Panc1 (cell line): ENCODE measurements at places on chromosomes 3 and 15. TPM values are rescaled to one million over a fixed set of nuclear protein-coding genes. Genes with fewer than 3 reads are reported as not detected.
A peak's percentile ranks its signal among the peaks of the same experiment; 100 is the strongest.

SEMA3G gene
- 1.6 TPM for total RNA-seq

GRCh38 chr15:85520650-85521049, 140.2 kb downstream of the AKAP13 start:
- no peak overlapping the region for H3K27ac ChIP-seq
- H3K36me3 ChIP-seq = no peaks in the 10 kb centered on the region
- DNase-seq = no peak
- H3K4me3 ChIP-seq = no peak overlapping the region

GRCh38 chr15:98282656-98283332, 322.3 kb downstream of the ARRDC4 start:
- H3K27me3 ChIP-seq = peaks cover 4% of the 10 kb centered on the region
- H3K27ac ChIP-seq = no peak overlapping the region
- no peaks in the 10 kb centered on the region for H3K36me3 ChIP-seq
- DNase-seq = no peak
- H3K4me1 ChIP-seq = no peaks in the 10 kb centered on the region
- H3K4me3 ChIP-seq = no peak overlapping the region

DNA sequence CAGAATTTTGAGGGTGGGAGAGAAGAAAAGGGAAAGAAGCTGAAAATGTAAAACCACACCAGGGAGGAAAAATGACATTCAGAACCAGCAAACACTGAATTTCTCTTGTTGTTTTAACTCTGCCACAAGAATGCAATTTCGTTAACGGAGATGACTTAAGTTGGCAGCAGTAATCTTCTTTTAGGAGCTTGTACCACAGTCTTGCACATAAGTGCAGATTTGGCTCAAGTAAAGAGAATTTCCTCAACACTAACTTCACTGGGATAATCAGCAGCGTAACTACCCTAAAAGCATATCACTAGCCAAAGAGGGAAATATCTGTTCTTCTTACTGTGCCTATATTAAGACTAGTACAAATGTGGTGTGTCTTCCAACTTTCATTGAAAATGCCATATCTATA, 15.5 kb downstream of the GREM1 start:
- H3K27me3 ChIP-seq = no peaks in the 10 kb centered on the region
- H3K4me3 ChIP-seq = no peak overlapping the region
- H3K36me3 ChIP-seq = no peaks in the 10 kb centered on the region
- no peaks in the 10 kb centered on the region for H3K4me1 ChIP-seq
- no peak for DNase-seq
- H3K27ac ChIP-seq = no peak overlapping the region

NPRL2 gene
- 14.6 TPM for total RNA-seq

- 0 out of 2 replicates have a peak overlapping the region, but pooled peaks have one; percentile 53 for H3K27ac ChIP-seq
- H3K27me3 ChIP-seq = no peaks in the 10 kb centered on the region
- no peak overlapping the region for H3K4me3 ChIP-seq
- DNase-seq = no peak
- no peaks in the 10 kb centered on the region for H3K36me3 ChIP-seq
Measured at GRCh38 chr15:90095521-90095959, 6.7 kb downstream of the IDH2 start.

- no peak overlapping the region for H3K27ac ChIP-seq
- no peaks in the 10 kb centered on the region for H3K4me1 ChIP-seq
- H3K36me3 ChIP-seq = peaks cover 3% of the 10 kb centered on the region; the same call in 1 of the 2 replicates
- no peak for DNase-seq
Measured at GRCh38 chr15:99361545-99362185, 110.4 kb downstream of the LRRC28 start.

DNA sequence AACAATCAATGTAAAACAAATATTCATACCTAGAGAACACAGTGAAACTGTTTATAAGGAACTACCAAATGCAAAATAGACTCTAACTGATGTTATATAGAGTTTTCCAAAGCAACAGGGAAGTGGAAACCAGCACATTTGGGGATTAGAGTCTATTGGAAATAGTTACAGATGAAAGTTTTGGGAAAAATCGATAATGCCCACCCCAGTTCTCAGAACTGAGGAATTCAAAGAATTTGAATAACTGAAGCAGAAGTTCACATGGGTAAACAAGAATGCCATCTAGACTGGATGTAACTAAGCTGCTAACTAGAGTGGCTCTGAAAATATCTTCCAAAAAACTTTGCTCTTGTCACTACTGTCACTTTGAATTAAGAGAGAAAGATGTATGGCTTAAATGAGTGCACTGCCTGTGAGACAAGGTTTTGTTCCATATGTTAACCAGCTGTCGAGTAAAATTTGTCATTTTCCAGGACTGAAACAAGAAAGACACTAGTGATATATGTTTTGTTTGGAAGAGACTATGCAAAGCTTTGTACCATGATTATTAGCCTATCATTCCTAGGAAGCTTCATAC, 9.2 kb upstream of the DENND4A start:
- DNase-seq = no peak
- no peaks in the 10 kb centered on the region for H3K36me3 ChIP-seq
- H3K27ac ChIP-seq = no peak overlapping the region
- H3K4me3 ChIP-seq = no peak overlapping the region
- no peaks in the 10 kb centered on the region for H3K27me3 ChIP-seq

- peak; percentile 42 for DNase-seq
- H3K27ac ChIP-seq = no peak overlapping the region
- 0 out of 2 replicates have a peak, but pooled peaks cover 3% of the 10 kb centered on the region for H3K36me3 ChIP-seq
Measured at GRCh38 chr3:132432639-132433038, 15.3 kb downstream of the DNAJC13 start.

DNA sequence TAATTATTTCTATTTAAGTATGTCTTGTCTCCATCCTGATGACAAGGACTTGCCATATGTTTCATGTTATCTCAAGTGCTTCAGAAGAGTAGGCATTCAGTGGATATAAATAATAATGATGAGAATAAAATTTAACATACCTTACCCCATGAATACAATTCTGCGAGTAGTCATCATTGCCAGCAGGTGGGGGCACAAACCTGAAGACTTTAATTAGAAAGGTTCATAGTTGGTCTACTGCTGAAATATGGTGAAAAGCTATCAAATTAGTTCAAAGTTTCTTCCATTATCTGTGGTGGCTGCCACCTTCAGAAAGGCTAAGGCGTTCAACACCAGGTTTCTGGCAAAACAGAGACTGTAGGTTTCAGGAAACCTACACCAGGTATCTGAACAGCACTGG, 100.9 kb downstream of the P3H2 start:
- no peaks in the 10 kb centered on the region for H3K27me3 ChIP-seq
- no peak overlapping the region for H3K4me3 ChIP-seq
- H3K4me1 ChIP-seq = peaks cover 22% of the 10 kb centered on the region
- H3K36me3 ChIP-seq = no peaks in the 10 kb centered on the region
- no peak for DNase-seq

TMEM207 gene
- total RNA-seq = not detected

PGBD4 gene
- total RNA-seq = 2.3 TPM

SAXO2 gene
- total RNA-seq = 1.1 TPM

RARRES1 gene
- 1.3 TPM for total RNA-seq

- H3K36me3 ChIP-seq = no peaks in the 10 kb centered on the region
- DNase-seq = no peak
- H3K27me3 ChIP-seq = no peaks in the 10 kb centered on the region
- H3K4me3 ChIP-seq = no peak overlapping the region
- no peaks in the 10 kb centered on the region for H3K4me1 ChIP-seq
Measured at GRCh38 chr15:100096248-100096600, 245.6 kb downstream of the ADAMTS17 start.

GRCh38 chr3:73549051-73549600, 75.6 kb downstream of the PDZRN3 start:
- H3K4me3 ChIP-seq = no peak overlapping the region
- no peaks in the 10 kb centered on the region for H3K4me1 ChIP-seq
- DNase-seq = no peak
- no peak overlapping the region for H3K27ac ChIP-seq
- H3K36me3 ChIP-seq = no peaks in the 10 kb centered on the region
- no peaks in the 10 kb centered on the region for H3K27me3 ChIP-seq

SLC24A5 gene
- not detected for total RNA-seq

SNTN gene
- total RNA-seq = not detected

ROPN1 gene
- not detected for total RNA-seq

TMEM108 gene
- total RNA-seq = 0.41 TPM

MYEF2 gene
- total RNA-seq = 71.3 TPM

- H3K36me3 ChIP-seq = no peaks in the 10 kb centered on the region
- H3K4me3 ChIP-seq = peak within 1 kb of the TSS; percentile 75
Measured at GRCh38 chr15:63277038-63277892, at the start of gene APH1B. Gene APH1B (plus strand): TSS chr15:63277605. CDS start chr15:63277624, 19 bp downstream.

DNA sequence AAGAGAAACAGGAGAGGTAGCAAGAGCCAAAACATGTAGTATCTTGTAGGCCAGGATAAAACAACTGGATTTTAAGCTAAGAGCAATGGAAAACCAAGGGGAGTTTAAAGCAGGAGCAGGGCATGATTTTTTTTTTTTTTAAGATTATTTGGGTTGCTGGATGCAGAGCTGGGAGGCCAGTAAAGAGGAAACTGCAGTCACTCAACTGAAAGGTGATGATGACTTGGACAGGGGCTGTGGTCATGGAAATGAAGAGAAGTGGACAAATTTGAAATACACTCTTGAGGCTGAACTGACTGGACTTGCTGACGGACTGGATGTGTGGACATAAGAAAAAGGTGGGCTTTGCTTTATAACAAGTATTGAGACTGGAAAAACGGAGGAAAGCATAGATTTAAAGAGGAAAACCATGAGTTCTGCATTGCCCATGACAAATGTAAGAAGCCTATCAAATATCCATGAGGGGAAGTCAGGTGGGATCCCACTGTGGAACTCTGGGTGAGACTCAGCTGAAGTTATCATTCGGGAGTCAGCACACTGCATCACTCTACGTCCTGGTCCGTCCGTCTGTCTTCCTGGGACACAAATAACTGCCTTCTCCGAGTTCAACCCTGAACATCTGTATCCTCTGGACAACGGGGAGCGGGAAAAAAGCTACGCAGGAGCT, 688 bp downstream of the XPC start:
- peak overlapping the region; percentile 99 for H3K4me3 ChIP-seq
- H3K27me3 ChIP-seq = no peaks in the 10 kb centered on the region

DNA sequence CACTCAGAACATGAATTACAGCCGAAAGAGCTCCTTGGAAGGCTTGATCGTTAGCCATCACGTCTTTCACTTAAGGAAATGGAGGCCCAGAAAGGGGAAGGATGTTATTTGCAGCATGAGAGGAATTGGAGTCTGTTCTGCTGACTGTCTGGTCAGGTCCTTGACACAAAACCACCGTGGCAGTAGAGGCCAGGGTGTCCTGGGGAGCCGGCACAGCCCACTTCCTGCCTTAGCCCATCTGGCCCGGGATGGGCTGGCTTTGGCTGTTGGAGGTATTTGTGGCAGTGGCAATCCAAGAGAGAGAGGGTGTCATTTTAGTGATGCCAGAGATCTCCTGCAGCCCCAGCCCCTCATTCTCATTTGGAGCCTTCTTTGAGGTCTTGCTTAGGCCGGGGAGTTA, 37.4 kb downstream of the ST6GAL1 start:
- no peak for DNase-seq
- H3K27me3 ChIP-seq = no peaks in the 10 kb centered on the region
- H3K27ac ChIP-seq = no peak overlapping the region
- no peak overlapping the region for H3K4me3 ChIP-seq

- H3K27me3 ChIP-seq = peaks cover 43% of the 10 kb centered on the region
- peak overlapping the region; percentile 67 for H3K4me3 ChIP-seq
- peaks cover 4% of the 10 kb centered on the region; the same call in 1 of the 2 replicates for H3K4me1 ChIP-seq
- no peak overlapping the region for H3K27ac ChIP-seq
- H3K36me3 ChIP-seq = no peaks in the 10 kb centered on the region
Measured at GRCh38 chr3:181712226-181712552, 464 bp downstream of the SOX2 start.

FGF12 gene
- total RNA-seq = 0.51 TPM

GRCh38 chr15:74053941-74054529, 28.3 kb downstream of the GOLGA6A start:
- peaks cover 2% of the 10 kb centered on the region; the same call in 1 of the 2 replicates for H3K27me3 ChIP-seq
- no peak for DNase-seq
- no peak overlapping the region for H3K27ac ChIP-seq
- H3K36me3 ChIP-seq = no peaks in the 10 kb centered on the region
- H3K4me1 ChIP-seq = no peaks in the 10 kb centered on the region

TMEM212 gene
- total RNA-seq = not detected

DNA sequence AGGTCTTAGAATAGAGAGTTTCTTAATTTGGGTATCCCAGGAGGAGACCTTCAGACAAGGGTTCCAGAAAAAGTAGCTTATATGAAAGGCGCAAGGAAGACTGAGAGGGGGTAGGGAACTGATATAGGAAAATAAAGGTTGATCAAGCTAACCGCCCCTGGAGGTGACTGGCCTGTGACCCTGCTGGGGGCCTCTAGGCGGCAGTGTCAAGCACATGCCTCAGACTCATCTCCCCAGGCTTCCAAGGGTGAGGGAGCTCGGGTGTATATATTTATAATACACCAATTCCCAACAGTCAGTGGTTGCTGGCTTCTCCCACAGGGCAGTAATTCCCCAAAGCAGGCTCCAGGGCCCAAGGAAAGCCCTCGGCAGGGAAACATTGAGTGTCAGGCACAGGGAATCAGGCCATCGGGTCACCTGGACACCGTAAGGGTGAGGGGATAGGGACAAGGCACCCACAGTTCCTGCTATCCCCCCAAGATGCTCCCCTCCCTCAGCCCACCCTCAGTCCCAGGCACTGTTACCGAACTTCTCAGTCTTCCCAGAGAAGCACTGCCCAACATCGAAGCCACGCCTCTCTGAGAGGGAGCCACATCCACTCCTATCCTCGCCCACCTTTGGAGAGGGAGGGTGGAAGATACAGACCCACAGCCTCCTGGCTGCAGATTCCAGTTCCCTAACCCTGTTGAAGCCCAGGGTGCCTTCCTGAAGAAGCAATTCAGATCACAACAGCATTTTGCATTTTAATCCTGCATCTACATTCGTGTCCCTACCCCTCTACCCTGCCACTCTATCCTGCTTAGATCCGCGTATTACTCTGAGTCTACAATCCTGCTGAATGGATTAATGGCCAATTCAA, 19.5 kb upstream of the CAV3 start:
- no peak for DNase-seq
- no peak overlapping the region for H3K4me3 ChIP-seq
- no peaks in the 10 kb centered on the region for H3K27me3 ChIP-seq
- no peaks in the 10 kb centered on the region for H3K36me3 ChIP-seq
- no peaks in the 10 kb centered on the region for H3K4me1 ChIP-seq

PCCB gene
- total RNA-seq = 63.4 TPM

XYLB gene
- 6.6 TPM for total RNA-seq

DNA sequence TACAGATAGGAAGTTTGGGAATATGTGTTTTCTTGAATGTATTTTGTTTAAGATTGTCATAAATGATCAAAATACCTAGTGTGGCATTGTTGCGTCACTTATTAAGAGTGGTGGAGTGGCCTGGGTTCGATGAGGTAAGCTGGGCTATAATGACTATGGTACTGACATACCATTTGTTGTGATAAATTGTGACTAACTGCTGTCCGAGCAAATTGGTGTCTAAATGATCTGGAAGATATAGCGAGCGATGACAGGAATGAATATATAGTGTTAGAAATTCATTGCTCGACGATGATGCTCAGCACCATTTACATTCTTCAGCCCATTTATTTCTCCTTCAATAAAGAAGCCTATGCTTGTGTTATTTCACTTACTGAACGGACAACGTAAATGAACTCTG, 123.3 kb downstream of the MCTP2 start:
- no peaks in the 10 kb centered on the region for H3K27me3 ChIP-seq
- H3K4me3 ChIP-seq = no peak overlapping the region
- no peak overlapping the region for H3K27ac ChIP-seq
- H3K36me3 ChIP-seq = no peaks in the 10 kb centered on the region
- no peaks in the 10 kb centered on the region for H3K4me1 ChIP-seq
- no peak for DNase-seq

MELTF gene
- 18.7 TPM for total RNA-seq

GRCh38 chr15:101063891-101064794, 145.0 kb downstream of the LRRK1 start:
- no peaks in the 10 kb centered on the region for H3K27me3 ChIP-seq
- H3K4me3 ChIP-seq = no peak overlapping the region
- H3K36me3 ChIP-seq = peaks cover 3% of the 10 kb centered on the region
- H3K4me1 ChIP-seq = peaks cover 6% of the 10 kb centered on the region; the same call in 1 of the 2 replicates
- no peak overlapping the region for H3K27ac ChIP-seq
- no peak for DNase-seq

CLRN1 gene
- total RNA-seq = not detected
